ENCODE measurements at places on chromosomes 2 and 18.

DNA sequence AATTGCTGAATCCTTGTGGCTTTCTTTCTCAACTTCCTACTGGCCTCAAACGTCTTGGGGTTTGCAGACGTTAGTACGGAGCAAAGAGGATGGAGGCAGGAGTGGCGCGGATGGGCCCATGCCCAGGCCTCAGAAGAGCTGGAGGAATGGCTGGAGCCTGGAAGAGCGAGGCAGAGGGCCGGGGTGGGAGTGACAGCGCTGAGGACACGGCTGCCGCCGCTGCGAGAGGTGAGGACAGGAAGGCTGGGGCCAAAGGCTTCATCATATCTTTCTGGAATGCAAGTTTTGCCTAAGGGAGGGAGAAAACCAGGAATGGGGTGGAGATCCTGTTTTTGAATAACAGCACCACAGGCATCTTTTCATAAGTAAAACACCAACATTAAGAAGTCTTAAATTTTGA, 178.5 kb upstream of the SESTD1 start:
- DNase-seq = no peak

DNA sequence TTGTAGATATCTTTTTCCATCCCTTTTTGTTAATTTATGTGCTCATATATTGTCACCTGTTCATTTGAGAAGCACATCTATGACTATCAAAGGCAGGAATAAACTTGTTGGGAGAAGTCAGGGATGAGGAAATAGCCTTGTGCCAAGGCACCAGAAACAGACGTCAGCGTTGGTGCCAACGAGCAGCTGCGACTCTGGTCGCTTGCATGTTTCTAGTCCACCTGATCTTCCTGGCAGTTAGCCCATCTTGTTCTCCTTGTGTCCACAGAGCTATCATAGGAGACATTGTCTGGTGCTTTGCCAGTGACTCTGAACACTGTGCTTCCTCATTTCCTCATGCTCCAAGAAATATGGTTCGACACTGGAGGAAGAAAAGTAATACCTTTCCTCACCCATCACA, 374.4 kb downstream of the PTPRM start:
- DNase-seq = peak; percentile 89

- DNase-seq = no peak
Observed at GRCh38 chr2:158392687-158393086, 63.9 kb downstream of the CCDC148 start.

DNA sequence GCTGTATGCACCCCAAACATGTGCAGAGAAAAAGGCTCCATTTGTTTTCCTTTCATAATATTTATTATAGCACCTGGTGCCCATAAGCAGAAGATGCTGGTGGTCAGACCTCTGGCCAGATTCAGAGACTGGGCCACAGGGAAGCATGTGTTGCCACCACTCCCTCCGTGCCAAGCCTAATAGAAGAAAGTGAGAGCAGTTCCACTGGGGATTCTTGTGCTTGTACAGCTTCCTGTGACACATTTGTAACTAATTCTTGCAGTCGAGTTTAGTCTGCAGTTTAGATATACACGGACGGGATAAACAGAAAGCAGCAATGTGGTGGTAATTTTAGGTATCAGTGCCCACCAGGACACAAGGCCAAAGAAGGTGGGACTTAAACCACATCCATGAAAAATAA, 135.4 kb upstream of the PIEZO2 start:
- DNase-seq = no peak

DNA sequence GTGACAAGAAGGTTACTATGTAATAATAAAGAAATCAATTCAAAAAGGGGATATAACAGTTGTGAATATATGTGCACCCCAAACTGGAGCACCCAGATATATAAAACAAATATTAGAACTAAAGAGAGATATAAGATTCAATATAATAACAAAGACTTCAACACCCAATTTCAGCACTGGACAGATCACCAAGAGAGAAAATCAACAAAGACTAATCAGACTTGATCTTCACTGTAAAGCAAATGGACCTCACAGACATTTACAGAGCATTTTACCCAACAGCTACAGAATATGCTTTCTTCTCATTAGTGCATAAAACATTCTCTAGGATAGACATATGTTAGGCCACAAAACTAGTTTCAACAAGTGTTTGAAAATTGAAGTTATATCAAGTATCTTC, 287.7 kb downstream of the DSC3 start:
- DNase-seq = no peak

GRCh38 chr2:218180467-218181114, 13.8 kb upstream of the CXCR1 start:
- no peak for DNase-seq

DNA sequence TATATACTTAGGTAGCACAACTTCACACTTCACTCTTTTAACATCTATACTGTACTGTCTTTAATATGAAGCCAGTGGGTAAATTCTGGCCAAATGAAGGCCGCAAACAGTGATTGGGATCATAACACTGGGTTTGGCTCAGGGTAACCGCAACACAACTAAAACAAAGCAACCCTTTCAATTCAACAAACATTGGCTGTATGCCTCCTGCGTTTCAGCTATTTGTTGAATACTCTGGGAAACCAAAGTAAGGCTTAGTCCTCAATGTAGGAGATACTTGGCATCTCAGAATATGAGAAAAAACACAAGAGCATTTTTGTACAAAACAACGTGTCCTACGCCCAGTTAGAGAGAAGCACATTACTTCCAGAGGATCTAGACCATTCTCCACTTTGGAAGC, 693.3 kb upstream of the KLHL29 start:
- DNase-seq = no peak

- DNase-seq = no peak
Observed at GRCh38 chr18:23877371-23877770, 137.2 kb upstream of the TTC39C start.

GRCh38 chr2:168363347-168364092, 92.6 kb upstream of the CERS6 start:
- DNase-seq = no peak

- no peak for DNase-seq
Observed at GRCh38 chr2:67453310-67453709, 56.2 kb downstream of the ETAA1 start.

- DNase-seq = no peak
Observed at GRCh38 chr2:210007895-210008294, 5.5 kb downstream of the RPE start.

- DNase-seq = no peak
Observed at GRCh38 chr2:233968556-233968955, 51.4 kb downstream of the TRPM8 start.

GRCh38 chr2:38778687-38779082, 675 bp downstream of the GEMIN6 start:
- no peak for DNase-seq

DNA sequence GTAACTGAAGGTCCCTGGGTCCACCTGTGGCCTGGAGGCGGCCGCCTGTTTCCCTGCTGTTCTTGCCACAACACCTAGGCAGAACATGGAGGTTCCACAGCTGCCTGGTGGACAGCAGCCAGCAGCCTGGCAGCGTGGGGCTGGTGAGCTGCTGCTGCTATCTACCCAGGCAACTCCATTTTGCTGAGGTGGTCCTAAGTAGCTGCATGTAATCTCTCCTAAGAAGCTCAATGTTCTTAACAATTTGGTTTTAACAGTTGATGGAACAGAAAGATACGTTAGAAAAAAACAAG, 66.7 kb downstream of the NDUFA10 start:
- no peak for DNase-seq

DNA sequence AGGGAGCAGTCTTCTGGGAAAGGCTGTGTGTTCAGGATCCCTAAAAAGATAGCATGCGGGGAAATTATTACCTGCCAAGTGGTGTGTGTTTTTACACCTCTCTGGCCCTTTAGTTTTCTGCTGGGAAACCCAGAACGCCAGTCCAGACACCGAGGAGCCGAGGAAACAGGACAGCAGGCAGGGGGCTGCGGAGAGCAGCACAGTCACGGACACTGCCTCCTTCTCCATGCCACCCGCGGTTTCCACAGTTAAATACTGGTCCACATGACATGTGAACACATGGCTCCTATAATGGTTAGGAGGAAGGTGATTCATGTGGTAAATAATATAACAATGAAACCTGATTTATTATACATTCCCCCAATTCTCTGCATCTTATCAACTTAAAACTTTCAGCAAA, 20.4 kb downstream of the CNOT11 start:
- DNase-seq = no peak

- DNase-seq = no peak
Observed at GRCh38 chr2:2174956-2175355, 156.1 kb downstream of the MYT1L start.

GRCh38 chr2:241188361-241189092, at the start of gene ANO7:
ANO7 (plus strand) TSS chr2:241188677; CDS start chr2:241190064, 1,387 bp downstream.
- DNase-seq = no peak

- DNase-seq = no peak
Observed at GRCh38 chr2:54603357-54603756, 120.1 kb upstream of the EML6 start.

DNA sequence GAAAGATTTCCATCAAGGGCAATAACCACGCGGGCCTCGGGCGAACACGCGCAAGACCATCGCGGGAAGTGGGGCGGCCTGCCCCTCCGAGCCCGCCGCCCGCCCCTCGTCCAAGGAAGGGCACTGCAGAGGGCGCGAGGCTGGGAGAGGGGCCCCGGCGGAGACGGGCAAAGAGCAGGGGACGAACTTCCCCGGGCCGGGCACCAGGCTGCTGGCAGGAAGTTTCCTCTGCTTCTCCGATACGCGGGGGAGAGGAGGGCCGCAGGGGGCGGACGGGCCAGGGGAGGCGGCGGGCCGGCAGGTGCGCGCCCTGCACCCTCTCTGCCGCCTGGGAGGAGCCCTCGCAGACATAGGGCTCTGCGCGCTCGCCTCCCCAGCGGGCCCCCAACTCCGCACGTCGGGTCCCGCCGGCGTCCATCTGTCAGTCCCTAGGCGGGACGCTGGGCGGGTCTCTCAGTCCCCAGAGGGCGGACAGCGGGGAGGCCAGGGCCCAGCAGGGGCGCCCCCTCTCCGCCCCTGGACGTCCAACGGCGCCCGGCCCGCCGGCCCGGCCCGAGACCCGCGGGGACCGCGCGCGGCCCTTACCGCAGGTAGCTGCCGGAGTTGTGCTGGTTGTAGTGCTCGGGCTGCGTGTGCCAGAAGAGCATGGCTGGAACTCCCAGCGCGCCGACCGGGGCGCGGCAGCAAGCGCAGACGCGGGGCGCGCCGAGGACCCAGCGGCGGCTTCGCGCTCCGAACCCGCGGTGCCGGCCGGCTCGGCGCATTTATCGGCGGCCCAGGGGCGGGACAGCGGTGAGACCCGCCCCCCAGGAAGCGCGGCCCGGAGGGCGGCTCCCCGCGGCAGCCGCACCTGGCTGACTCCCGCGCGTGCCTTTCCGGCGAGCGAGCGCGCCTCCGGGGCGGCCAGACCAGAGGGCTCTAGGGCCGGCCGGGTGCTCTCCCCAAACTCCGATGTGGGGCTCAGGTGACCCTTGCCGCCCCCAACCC, at the start of gene TFCP2L1:
TFCP2L1 (minus strand) TSS at position 740 of the 987 bp plus-strand sequence; CDS start at position 647, 93 bp downstream.
- peak; percentile 15 for DNase-seq
